Activated CD4-positive, alpha-beta T cell treated with anti-CD3 and anti-CD28 coated beads for 36 hours (primary cell): ENCODE measurements at places on chromosomes 4 and X.

DNA sequence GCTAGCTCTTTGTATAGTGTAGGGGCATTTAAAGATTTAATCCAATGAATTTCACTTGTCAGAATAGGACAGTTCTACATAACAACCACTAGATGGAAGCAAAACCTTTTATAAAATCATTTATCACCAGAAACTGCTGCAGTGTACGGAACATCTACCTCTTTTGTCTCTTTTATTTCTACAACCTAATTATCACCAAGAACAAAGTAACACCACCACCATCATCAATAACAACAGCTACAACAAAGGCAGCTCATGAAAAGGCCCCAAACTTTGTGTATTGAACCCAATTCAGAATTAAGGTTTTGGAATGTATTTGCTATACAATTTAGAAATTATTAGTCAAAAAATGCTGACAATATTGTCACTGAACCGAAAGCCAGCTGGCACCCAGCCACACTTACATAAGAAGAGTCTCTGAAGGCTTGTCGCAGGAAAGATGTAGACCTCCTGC, 260.9 kb upstream of the RPS6KA3 start:
- no peak for DNase-seq

DNA sequence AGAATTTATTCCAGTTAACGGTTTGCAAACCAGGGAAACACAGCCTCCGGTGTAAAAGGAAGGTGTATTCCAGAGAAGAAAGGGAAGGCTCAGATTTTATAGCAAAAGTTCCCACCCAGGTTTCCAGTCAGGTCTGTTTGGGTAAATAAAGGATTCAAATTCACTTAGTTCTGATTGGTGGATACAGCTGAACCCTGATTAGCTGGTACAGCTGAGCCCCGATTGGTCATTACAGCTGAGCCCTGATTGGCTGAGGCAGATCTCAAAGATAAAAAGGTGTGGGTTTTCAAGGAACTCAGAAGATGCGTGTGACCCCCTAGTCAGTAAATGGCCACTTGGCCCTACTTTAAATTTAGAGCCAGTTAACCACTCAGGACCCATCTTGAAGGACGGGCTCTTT, 6.6 kb downstream of the CLRN2 start:
- DNase-seq: no peak

- DNase-seq: no peak
These were observed 466.1 kb downstream of the ADGRL3 start for GRCh38 chr4:61666244-61666643.

GRCh38 chrX:147811803-147812202, 99.9 kb upstream of the FMR1 start:
- no peak for DNase-seq

DNA sequence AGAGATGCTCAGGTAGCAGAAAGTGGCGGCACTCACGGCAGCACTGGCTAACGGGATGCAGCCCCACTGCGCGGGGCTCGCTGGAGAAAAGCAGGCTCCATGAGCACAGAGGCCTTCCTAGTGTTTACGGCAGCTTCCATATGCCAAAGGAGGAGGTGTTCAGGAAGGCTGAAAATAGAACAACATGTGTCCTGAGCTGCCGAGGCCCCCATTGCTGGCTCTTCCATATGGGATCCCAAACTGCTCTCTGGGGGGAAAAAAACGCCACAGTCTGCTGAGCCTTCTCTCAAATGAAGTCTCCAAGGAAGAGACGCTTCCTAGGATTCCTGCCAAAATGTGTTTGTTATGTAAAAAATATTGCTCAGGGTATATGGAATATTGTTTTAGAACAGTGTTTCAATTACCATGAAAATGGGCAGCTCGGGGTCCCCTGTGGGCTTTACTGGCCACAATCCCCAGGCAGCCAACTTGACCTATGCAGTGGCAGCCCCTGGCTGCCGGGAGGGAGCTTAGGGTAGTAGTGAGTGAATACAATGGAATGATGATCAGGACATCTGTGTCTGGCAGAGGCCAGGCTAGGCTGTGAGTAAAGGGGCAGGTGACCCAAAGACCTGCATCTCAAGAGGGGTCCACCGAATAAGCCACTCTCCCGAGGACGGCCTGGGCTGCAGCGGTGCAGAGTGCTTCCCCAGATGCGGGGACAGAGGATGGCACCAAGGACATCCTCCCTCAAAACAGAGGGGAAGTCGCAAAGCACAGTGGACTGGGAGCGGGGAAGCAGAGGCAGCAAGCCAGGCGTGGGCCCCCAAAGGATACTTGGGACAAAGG, 170.1 kb downstream of the AFAP1 start:
- DNase-seq: no peak

DNA sequence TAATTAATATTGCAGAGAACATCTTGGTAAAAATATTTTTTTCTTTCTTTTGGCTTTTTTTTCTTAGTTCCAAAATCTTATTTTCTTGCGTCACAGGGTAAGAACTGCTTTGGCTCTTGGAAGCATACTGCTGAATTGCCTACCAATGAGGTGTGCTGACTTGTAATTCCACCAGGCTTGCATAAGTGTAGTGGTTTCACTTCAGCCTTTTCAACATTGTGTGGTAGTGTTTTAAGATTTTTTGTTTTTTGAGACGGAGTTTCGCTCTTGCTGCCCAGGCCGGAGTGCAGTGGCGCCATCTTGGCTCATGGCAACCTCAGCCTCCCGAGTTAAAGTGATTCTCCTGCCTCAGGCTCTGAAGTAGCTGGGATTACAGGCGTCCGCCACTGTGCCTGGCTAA, 42.4 kb downstream of the N4BP2 start:
- DNase-seq: no peak

- DNase-seq: no peak
These were observed 80.1 kb downstream of the HDAC8 start for GRCh38 chrX:72492499-72492898.

- DNase-seq: no peak
These were observed 1.8 kb downstream of the HS6ST2 start for GRCh38 chrX:132956421-132957210.

DNA sequence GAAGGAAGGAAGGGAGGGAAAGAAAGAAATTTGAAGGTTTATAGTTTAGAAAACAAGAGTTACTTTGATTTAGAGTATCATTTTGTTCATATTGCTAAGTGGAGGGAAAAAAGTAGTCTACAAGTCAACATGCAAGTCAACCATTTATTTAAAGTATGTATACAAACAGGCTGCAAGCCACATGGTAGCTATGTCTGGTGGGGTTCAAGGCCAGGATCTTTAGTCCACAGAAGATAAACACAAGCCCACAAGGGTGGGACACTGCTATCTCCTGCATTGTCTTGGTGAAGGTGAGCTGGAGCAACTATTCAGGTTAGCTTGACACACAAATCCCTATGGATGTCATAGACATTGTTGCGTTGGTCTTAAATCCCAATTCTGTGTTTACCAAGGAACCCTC, 71.4 kb downstream of the ABCG2 start:
- no peak for DNase-seq

DNA sequence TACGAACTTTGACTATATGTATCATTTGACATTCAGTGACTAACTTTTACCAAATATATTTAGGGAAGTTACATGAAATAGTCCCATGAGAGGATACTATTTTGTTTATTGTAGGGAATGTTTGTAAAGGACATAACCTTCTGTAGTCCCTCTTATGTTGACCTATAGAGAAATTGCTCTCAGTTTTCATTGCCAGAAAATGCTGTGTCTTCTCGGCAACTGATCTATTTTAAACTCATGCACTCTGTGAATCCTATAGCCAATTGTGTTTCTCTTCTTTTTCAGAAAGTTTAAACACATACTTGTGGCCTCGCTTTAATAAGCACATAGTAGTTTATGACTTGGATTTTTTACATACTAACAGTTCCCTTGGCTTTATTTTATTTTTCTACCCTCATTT, 38.2 kb downstream of the DMP1 start:
- no peak for DNase-seq

DNA sequence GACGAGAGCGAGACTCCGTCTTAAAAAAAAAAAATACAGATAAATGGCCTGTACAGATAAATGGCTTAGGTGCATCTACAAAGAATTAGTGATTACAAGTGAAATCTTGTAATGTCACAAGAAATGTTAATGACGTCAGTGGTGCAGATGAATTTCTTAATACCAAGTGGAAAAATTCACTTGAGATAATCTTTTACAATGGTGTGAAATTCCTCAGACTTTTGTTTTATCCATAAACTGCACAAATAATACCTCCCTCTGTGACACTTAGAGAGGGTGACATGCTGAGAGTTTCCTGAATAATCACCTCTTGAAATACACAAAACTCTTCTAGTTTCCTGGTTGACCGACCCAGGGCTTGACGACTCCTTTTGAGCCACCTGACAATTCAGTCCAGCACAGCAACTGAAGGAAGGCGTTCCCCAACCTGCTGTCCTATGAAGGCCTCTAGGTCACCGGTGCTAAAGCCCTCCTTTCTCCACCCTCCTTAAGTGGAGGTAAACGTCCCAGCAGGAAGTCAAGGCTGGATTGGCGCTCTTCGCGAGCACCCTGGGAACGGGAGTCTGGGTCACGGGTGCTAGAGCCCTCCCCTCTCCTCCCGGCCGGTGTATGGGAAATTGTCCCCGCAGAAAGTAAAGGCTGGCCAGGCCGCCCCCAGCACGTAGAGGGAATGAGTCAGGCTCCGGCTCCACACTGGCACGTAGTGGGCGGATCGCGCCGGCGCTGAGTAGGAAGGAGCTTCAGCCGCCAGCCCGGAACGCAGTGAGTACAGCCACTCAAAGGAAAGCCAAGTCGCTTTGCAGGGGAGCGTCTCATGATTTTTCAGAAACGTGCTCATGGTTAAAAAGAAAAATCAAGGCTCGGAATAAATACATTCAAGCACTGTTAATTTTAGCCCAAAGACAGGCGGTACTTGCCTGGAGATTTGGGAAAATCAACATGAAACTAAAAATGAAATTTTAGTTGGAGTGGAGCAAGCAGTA, at the start of gene TMEM144:
TMEM144 (plus strand) TSS at position 662 of the 983 bp plus-strand sequence. CDS start 2,182 bp downstream, outside the sequence.
- DNase-seq: peak; percentile 83

- DNase-seq: no peak
These were observed 321.3 kb downstream of the RAB28 start for GRCh38 chr4:13162886-13163285.

- DNase-seq: no peak
These were observed 160.9 kb downstream of the PPARGC1A start for GRCh38 chr4:23728971-23729370.

- no peak for DNase-seq
These were observed 237.8 kb upstream of the JADE1 start for GRCh38 chr4:128571747-128572146.

DNA sequence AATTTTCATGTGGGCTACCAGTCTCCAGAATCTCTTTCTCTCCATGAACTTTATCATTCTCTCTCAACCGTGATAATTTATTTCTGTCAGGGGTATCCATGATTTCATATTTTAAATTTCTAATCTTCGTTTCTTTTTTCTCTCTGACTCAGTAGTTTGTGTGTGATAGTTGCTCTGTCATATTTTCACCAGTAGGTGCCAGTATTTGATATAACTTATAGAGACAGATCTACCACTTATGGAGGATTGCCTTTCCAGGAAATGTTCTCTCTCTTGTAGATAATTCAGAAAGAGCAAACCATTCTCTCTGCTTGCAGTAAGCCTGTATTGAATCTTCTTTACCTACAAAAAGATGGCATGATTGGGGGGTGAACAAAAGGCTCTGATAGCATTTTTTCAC, 79.3 kb upstream of the DYNLT3 start:
- no peak for DNase-seq

DNA sequence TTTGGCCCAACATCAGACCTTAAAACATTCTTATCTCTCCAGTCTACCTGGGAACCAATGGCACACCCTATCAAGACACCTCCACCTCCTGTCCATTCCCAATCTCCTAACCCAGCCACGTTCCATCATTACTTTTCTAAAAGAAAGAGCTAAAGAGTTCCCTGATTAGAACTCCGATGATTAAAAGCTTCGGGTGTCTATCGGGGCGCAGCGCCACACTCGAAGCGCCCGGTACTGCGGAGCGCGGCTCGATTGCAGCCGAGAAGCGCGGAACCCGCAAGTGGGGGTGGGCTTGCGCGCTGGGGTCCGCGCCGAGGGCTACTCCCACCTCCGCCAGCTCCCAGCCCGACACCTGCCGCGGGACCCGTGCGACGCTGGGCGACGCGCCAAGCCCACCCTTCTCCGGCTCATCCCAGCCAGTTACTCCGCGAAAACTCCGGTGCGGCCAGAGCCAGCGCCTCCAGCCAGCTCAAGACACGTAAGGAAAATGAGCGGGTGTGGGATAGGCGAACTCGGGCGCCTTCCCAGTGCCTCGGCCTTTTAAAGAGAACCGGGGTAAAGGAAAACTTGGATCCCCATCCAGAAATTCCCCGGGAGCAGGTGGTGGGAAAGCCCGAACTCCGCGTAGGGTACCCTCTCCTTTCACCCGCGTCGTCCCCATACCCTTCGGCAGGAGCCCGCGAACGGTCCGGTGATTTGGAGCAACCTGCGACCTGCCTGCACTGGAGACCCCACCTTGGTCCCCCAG, 593 bp downstream of the NPY1R start:
- DNase-seq: peak; percentile 23

DNA sequence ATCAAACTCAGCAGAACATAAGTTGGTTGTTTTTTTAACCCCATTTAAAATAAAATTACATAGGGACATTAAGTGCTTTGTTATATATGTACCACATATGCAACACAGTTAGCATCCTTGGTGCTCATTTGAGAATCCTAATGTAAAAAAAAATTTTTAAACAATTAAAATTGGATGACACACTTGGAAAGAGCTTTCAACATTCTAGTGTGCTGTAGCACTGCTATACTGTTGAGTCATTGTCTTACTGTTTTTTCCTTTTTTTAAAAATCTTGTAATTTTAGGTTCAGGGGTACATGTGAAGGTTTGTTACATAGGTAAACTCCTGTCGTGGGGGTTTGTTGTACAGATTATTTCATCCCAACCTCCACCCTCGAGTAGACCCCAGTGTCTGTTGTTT, 12.8 kb downstream of the THAP9 start:
- DNase-seq: no peak
